ENCODE measurements at places on chromosomes 2 and 18.

DNA sequence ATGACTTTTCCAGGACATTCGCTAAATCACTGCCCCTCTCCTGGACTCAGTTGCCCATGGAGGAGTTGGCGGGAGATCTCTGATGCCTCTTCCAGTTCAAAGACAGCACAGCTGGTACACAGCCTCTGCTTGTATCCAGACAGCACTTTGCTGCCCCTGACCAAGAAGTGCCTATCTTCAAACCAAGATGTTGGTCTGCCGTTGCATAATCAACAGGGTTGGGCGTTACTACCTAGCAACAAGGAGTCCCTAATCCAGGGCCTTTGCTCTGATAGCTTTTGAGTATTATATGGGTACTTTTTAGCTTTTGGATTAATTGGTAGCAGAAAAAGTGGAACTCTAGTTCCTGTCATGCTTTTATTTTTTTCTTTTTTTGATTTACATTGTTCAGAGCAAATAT is 166.6 kb downstream of the FAM210A start:
- no peak for DNase-seq

- DNase-seq = no peak
Observed at GRCh38 chr2:69665152-69665551, 21.6 kb upstream of the AAK1 start.

- no peak for DNase-seq
Observed at GRCh38 chr2:171939743-171940071, 17.4 kb downstream of the HAT1 start.

DNA sequence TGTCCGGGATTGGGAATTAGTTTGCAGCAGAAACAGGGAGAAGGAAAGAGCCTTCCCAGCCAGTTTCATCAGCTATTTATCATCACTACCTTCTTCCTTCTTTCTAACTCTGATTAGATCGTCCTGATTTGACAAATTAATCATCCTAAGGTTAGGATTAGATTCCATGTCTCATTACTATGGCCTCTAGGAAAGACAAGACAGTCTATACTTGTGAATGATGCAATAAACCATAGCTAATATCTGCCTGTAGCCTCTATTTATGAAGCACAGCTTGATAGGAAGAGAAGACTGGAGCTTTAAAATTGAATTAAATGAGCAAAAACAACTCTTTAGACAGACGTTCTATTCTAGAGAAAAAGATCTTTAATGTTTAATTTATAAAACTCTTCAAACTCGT is 25.2 kb upstream of the FRZB start:
- DNase-seq = no peak

GRCh38 chr2:230318190-230319121 is 8.5 kb upstream of the SP140L start:
- no peak for DNase-seq

GRCh38 chr2:27762951-27763906 is 8.3 kb upstream of the MRPL33 start:
- no peak for DNase-seq

GRCh38 chr2:43715300-43716098 is 39.3 kb upstream of the C1GALT1C1L start:
- no peak for DNase-seq

GRCh38 chr2:240919161-240919781 is 13.1 kb downstream of the CROCC2 start:
- DNase-seq = peak; percentile 28

DNA sequence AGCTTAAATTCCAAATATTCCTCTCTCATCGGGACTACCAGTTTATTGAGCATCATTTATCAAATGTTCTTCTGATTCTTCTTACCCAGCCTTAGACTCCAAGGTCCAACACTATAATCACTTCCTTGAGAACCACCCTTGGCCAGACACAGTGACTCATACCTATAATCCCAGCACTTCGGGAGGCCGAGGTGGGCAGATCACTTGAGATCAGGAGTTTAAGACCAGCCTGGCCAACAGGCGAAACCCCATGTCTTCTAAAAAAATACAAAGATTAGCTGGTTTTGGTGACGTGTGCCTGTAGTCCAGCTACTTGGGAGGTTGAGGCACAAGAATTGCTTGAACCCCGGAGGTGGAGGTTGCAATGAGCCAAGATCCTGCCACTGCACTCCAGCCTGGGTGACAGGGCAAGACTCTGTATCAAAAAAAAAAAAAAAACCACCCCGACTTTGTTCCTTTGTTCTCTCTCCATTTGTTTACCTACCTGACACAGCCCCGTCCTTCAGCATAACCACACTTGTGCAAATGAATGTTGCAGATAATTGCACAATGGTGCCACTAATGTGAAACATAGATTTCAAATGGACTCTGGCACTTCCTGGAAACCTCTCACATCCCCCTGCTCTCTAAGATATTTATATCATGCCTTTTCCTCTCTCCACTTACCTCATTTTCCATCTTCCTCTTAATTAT is 38.9 kb upstream of the LPIN2 start:
- DNase-seq = no peak

GRCh38 chr18:37701967-37702366 is 136.4 kb upstream of the CELF4 start:
- no peak for DNase-seq

- DNase-seq = no peak
Observed at GRCh38 chr2:58757971-58758370, 516.8 kb upstream of the FANCL start.

- DNase-seq = peak; percentile 39
Observed at GRCh38 chr2:230537531-230537976, 121.6 kb downstream of the SP100 start.

DNA sequence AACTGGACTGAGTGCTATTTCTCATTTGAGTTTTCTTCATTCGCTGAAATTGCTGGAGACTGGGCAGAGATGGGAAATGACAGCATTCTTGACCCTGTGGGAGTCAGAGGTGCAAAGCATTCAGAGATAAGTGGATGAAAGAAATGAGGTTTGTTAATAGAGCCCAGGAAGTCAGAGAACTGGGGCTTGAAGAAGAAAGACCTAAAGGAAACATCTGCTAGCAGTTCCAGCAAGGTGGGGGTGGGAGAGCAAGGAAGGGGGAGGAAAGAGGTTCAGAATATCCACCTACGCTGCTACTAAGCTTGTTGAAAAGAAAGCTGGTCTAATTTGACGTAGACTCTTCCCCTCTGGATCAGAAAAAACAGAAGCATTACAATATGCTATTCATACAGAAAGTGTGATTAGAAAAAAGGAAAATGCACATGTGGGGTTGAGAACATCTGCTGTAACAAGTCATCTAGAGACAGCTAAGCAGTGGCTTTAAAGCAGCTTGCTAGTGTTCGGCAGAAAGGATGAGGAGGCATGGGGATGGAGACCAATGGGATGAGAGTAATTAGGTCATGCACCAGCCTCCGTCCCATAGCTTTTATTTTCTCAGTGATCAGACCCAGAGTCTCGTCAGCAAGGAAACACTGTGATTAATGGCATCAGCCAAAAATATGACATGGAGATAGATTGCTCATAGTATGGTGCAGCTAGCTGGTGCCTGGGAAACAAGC is 29.7 kb downstream of the NAB1 start:
- DNase-seq = no peak

- DNase-seq = no peak
Observed at GRCh38 chr2:180219491-180219890, 212.4 kb upstream of the CWC22 start.

DNA sequence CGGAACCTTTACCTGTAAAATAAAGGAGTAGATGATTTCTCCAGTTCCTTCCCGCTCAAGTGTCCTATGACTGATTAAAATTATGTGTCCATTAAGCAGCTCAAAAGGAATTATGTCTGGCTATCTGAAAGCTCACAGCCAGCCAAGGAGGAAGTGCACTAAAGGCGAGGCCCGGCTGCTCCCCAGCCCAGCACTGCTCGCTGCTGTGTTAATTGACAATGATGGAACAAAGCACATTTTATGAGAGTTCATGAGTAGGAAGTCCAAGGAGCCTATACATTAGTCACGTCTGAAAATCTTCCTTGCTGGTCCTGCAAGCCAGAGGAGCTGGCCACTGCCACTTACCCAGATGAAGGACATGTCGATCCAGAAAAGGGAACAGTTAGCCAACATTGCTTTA is 14.3 kb downstream of the TTC32 start:
- no peak for DNase-seq

GRCh38 chr18:38497266-38497665 is 931.7 kb upstream of the CELF4 start:
- no peak for DNase-seq

DNA sequence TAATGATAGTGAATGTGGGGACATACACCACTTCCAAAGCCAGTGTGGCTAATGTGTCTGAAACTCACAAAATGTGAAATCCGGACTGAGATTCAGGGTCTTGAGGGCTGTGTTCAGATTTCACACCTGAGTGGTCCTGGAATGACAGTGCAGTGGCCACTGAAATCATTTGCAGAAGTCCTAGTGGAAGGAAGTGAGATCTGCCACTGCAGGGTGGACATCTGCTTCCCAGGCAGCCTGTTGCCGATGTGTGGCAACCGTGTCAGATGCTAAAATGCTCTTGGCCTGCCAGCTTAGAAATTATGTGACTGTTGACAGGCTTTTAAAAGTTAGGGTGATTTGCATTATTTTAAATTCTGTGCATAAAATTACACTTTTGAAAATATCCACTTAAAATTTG is 77.8 kb upstream of the TMEM200C start:
- DNase-seq = no peak

GRCh38 chr18:68429111-68429510 is 285.8 kb downstream of the TMX3 start:
- DNase-seq = no peak

DNA sequence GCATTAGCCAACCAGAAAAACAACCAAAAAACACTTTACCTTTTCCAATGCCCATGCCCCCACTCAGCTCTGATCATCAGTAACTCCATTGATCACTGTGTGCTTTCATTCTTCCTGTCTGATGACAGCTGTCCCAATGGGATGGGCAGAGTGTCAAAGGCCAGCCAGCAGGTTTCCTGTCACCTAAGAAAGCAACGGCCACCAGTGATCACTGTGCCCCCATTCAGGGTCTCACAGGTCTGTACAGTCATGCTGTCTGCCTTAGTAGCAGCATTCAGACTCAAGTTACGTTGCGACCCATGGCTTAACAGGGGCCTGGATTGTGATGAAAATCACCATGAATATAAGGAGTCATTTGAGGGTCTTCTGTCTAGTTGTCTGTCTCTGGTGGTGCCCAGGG is 184.5 kb downstream of the MGAT5 start:
- DNase-seq = no peak

All from activated CD4-positive, CD25-positive, alpha-beta regulatory T cell treated with anti-CD3 and anti-CD28 coated beads, Interleukin-2, amount 50 U/mL, for 72 hours (primary cell).